ENCODE measurements at places on chromosomes 2 and 18. TPM values are rescaled to one million over a fixed set of nuclear protein-coding genes. Genes with fewer than 3 reads are reported as not detected.

The IL1F10 gene
- not detected for total RNA-seq

DNA sequence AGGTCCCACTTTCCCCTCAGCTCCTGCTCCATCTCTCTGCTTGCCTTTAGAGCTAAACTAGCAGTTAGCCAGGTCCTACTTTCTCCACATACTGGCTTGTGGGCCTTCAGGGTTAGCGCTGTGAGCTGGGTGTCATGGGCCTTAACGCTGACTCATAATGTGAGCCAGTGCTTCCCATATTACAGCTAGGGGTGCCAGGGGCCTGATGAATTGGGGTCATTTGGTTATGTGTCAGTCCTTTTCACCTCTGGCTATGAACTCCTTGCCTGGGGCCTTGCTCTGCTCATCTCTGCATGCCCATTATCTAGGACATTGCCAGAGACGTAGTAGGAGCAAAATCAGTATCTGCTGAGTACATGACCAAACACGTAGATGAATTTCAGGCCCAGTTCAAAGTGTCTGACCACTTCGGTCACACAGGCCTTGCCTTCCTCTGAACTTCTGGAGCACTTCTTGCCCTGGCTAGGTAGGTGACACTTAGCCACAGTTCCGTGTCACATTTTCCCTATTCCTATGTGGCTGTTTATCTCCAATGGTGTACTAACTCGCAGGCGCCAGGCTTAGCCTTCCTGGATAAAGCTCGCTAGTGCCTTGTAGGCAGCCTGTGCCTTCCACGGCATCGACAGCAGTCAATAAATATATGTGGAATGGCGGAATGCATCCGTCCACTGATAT, 103.2 kb upstream of the SIX3 start:
- DNase-seq, result no peak

GRCh38 chr18:59220784-59221765, 1.1 kb downstream of the GRP start:
- DNase-seq, result no peak

DNA sequence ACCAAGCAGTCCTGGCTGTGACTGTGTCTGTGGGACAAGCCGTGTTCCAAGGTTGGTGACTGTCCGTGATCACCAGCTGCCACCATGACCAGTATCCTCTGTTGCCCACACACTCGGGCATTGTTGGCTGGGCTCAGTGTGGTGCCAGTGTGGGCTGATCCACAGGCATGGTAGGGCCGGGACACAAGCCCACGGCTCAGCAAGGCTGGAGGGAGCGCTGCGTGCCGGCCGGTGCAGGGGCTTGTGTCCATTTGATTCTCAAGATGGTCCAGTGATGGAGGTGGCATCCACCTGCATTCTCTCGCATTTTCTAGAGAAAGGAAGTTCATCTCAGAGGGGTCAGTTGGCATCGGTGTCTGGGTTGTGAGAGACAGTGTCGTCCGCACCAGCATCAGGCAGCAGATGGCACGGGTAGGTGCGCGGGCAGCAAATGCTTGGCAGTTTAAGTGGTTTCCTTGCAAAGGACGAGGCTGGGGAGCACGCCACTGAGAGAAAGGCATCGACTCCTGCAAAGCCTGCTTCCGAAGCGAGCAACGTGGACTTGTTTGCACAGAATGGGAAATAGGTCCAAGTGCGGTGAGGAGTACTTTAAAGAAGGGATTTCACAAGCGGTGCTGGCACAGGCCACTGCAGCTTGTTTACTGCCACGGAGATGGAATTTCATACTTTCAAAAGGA, 20.9 kb downstream of the TWIST2 start:
- no peak for DNase-seq

- DNase-seq, result no peak
These were observed 17.5 kb upstream of the BIN1 start for GRCh38 chr2:127124426-127124825.

The DOK1 gene
- 33.3 TPM for total RNA-seq

DNA sequence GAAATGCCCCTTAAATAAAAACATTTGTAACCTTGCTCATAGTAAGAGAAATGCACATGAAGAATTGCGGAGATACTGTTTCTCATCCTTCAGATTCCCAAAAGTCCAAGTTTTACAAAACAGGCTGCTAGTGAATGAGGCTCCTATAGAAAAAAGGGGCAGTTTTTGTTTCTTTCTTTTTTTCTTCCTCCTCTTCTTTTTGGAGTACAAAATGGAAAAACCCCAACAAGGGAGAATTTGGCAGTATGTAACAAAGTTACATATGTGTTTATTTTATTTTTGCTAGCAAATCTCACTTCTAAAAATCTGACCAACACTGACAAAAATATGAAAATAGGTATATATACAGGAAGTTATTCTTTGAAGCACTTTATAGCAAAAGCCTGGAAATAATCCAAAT, 7.1 kb upstream of the BAZ2B start:
- DNase-seq, result no peak

DNA sequence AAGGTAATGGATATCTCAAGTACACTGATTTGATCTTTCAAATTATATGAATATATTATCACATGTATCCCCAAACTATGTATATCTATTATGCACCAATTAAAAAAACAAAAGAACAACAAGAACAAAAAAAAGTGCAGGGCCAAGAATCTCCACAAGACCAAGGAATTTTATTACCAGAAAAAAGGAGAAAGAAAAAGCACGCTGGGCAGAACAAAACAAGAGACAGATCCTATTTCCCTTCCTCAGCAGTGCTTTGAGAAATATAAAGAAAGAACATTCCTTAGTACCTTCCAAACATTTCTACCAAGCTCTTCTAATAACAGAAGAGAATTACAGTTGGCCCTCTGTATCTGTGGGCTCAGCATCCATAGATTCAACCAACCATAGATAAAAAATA, 144.7 kb upstream of the CREB1 start:
- no peak for DNase-seq

GRCh38 chr18:56756966-56757365, 105.8 kb downstream of the WDR7 start:
- DNase-seq, result no peak

- DNase-seq, result no peak
These were observed 4.8 kb downstream of the IL36A start for GRCh38 chr2:113010088-113010487.

- DNase-seq, result no peak
These were observed 600.1 kb downstream of the ARHGAP15 start for GRCh38 chr2:143729296-143729814.

DNA sequence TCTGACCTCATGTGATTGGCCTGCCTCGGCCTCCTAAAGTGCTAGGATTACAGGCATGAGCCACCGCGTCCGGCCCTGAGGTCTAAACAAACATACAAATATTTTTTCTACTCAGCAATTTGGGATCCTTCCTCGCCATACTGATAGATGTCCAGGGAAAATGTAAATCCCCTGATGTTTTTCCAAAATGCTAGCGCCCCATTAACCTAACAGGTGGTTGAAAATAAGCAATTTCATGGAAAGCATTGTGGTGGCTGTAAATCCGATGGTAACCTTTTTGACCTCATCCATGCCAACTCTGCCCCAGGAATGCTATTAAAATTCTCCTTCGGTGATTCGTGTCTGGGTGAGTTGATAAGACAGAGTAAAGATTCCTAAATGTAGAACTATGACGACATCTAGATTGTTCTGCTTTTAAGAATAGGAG, 19.3 kb downstream of the GEMIN6 start:
- no peak for DNase-seq

The PLCD4 gene
- total RNA-seq, result 2.6 TPM

DNA sequence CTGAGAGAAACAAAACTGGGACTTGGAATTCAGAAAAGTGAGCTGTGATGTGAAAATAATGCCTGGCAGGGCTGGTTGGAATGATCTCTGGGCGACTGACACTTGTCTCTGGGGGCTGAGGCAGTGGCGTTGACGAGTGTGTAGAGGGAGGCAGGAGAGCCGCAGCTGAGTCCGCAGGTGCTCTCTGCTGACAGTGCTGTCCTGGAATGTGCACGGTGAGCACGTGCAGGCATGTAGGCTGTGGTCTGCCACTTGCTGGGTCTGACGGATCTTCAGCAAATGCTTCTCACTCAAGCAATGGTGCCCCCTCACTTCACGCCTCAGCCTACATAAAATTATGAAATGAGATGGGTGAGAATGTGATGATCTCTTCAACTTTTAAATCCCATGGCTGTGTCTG, 38.5 kb upstream of the ATP9B start:
- no peak for DNase-seq

DNA sequence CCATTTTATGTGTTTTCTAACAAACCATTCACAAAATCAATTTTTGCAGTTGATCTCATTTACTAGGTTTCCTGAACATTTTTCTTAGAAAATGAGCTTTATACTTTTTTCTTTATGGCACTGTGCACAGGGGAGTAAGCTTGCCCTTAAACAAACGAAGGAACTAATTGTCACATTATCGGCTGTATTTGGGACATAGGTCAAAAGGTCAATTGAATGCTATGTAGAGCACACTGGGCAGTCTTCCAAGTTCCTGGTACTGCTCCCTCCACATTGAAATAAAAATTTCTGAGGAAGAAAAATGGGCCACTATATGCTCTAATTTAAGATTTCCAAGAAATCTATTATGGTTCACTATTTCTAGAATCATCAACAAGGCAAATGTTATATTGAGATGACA, 93.6 kb upstream of the TMEFF2 start:
- no peak for DNase-seq

DNA sequence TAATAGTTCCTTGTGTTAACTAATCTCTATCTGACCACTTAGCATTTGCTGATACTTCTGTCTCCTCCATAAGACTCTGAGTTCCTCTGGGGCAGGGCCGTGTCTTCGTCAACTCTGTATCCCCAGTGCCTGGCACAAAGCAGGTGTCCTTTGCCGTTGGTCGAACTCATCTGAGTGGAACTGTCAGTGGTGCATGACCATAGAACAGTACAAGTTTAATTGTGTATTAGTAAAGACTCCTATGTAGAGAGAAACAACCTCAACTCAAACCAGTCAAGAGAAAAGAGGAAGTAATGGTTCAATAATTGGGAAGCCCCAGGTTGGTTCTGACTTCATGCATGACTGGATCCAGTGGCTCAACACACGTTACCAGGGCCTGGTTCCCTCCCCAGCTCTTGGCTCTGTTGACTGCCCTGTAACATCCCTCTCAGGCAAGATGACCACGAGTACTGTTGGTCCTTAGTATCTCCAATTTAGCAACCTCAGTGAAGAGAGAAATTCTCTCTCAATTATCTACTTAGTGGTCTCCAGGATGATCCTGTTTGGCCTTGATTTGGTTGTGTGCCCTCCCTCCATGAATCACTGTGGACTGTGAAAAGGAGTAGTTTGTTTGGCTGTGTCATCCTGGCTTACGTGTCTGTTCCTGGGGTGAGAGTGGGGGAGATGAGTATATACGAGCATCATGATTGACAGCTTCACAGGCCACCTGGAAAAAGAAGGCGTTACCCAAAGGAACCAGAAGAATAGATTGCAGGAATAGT, 58.5 kb upstream of the MSH6 start:
- no peak for DNase-seq

- DNase-seq, result no peak
These were observed 79.2 kb downstream of the LIMS1 start for GRCh38 chr2:108613261-108614042.

- DNase-seq, result no peak
These were observed 77.5 kb upstream of the GLI2 start for GRCh38 chr2:120658042-120658769.

GRCh38 chr18:58287353-58288274, 243.6 kb downstream of the NEDD4L start:
- DNase-seq, result no peak

DNA sequence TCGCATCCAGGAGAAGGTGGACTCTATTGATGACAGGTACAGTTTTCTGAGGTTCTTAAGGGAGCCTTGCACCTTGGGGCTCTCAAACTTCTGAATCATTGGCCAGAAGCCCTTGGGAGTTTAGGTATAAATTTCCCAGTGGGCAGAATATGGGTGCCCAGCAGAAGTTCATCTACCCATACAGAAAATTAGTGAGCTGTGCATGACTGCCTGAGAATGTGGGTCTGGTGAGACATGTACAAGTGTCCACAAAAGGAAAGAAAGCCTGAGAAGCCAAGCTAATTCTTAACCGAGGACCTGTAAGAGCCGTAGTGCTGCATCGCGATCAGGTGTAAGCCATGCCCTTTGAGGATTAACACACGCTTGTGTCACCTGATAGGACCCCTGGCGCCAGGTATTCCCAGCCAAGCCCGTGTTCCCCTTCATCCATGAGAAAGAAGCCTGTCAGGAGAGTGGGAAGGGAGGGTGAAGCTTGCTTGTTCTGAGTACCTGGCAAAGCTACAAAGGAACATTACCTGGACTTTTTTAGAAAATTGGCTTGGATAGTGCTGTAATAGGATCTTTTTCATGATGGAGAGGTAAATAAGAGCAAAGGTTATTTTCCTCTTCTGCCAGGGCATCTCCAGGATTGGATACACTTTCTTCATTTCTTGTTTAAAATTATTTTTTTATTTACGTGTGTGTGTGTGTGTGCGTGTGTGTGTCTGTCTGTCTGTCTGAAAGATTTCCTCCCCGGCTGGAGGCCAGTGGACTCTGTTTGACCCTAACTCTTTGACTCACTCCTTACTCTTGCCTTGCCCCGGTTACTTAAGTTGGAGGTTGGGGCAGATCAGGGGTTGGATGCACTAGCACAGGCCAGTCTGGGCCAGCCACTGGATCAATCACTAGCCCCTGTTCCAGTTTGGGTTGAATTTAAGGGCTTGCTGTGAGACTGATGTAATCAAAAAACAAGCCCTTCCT, 90.4 kb upstream of the EML6 start:
- DNase-seq, result no peak

The CBLN2 gene
- not detected for total RNA-seq

GRCh38 chr2:189613650-189614420, 33.2 kb upstream of the SLC40A1 start:
- DNase-seq, result no peak

- no peak for DNase-seq
These were observed 2.9 kb upstream of the CLEC4F start for GRCh38 chr2:70823249-70823648.

- DNase-seq, result no peak
These were observed 264.8 kb downstream of the C1D start for GRCh38 chr2:67797801-67798540.

- DNase-seq, result no peak
These were observed 1023.6 kb downstream of the TMEM182 start for GRCh38 chr2:103785432-103785831.

The PDE11A gene
- total RNA-seq, result 2.3 TPM

DNA sequence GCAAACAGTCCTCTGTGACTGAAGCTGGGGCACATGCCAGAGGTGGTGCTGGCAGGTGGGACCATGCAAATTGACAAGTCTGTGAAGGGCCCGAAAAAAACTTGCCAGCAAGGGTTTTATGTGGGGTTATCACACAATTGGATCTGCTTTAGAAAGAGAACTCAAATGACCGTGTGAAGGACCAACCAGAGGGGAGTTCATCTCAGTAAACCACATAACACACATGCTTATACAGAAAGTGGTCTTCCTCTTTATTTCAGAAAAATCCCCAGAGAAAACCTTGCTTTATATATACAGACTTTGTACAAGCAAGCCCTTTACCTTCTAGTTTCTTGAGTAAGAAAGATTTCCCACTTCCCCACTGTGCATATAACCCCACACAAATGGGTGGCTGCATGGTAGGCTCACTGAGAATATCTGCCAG, 46.7 kb downstream of the KIDINS220 start:
- DNase-seq, result no peak
